ENCODE measurements at places on chromosomes 4 and X.

- H3K27me3 ChIP-seq, result no peaks in the 10 kb centered on the region
- H3K36me3 ChIP-seq, result peaks cover 26% of the 10 kb centered on the region
- peak overlapping the region; percentile 2 for H3K4me3 ChIP-seq
- H3K4me1 ChIP-seq, result peaks cover 33% of the 10 kb centered on the region
These were observed 15.5 kb downstream of the P2RY8 start for GRCh38 chrX:1521459-1521956.

- no peak overlapping the region for H3K4me3 ChIP-seq
- H3K27ac ChIP-seq, result no peak overlapping the region
- DNase-seq, result no peak
- no peaks in the 10 kb centered on the region for H3K27me3 ChIP-seq
- no peaks in the 10 kb centered on the region for H3K36me3 ChIP-seq
These were observed 126.7 kb downstream of the RBM47 start for GRCh38 chr4:40502934-40503333.

DNA sequence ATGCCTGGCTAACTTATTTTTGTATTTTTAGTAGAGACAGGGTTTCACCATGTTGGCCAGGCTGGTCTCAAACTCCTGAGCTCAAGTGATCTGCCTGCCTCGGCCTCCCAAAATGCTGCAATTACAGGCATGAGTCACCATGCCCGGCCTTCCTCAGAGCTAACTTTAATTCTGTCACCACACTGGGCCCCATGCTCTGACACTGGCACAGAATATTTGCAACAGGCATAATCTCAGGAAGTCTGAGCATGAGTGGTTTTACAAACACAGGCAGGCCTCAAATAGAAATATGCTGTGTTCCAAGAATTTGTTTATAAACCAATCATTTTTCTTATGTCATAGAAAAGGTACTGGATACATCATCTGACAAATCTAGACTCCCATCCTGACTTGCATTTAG is 32.7 kb upstream of the FAM9C start:
- H3K4me3 ChIP-seq, result no peak overlapping the region
- H3K27ac ChIP-seq, result no peak overlapping the region
- H3K4me1 ChIP-seq, result peaks cover 12% of the 10 kb centered on the region
- DNase-seq, result peak; percentile 44
- no peaks in the 10 kb centered on the region for H3K36me3 ChIP-seq
- no peaks in the 10 kb centered on the region for H3K27me3 ChIP-seq

DNA sequence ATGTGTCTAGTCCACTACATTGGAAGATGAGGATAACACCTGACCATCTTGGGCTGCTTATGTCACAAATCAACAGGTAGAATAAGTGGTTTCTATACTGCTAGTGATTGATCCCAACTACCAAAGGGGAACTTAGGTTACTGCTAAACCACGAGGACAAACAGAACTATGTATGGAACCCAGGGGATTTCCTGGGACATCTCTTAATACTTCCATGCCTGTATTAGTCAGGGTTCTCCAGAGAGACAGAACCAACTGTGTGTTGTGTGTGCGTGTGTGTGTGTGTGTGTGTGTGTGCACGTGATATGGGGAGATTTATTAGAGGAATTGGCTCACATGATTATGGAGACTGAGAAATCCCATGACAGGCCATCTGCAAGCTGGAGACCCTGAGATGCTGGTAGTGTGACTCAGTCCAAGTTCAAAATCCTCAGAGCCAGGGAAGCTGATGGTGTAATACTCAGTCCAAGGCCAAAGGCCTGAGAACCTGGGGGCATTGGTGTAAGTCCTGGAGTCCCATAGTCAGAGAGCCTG is 16.2 kb upstream of the AFF1 start:
- peak; percentile 53 for DNase-seq

DNA sequence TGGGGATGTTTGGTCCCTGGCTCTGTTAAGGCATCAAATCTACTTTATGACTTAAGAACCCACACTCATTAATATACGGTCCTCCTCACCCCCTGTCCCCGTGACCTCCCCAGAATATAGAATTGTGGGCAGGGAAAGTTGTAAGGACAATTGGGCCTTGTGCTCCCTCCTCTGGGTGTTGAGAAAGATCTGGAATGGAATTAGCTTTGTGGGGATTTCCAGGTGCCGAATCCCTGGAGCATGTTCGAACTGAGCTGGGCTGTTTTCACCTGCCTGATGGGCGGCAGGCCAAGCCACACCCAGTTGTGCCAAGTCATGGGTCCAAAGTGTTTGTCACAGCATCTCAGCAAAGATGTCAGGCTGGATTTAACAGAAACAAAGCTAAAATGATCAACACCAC is 349.3 kb upstream of the KLF3 start:
- no peaks in the 10 kb centered on the region for H3K36me3 ChIP-seq
- H3K4me1 ChIP-seq, result peaks cover 10% of the 10 kb centered on the region
- DNase-seq, result no peak
- H3K4me3 ChIP-seq, result no peak overlapping the region
- H3K27ac ChIP-seq, result no peak overlapping the region

DNA sequence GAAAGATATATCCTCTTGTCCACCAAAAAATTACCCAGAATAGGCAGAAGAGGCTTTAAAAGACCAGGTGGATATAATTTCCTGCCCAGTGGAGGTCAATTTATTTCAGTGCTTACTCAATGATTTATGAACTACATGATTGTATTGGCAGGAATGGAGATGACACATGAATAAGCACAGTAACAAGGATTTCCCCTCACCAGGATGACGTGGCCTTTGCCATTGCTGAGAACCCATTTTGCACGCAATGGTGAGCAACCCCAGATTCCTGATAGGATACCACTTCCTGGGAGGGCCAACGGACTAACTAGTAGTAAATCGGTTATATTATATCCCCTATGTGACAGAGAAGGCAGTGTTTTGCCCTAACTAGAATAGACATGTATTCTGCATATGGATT is 11.6 kb upstream of the TTC29 start:
- no peaks in the 10 kb centered on the region for H3K36me3 ChIP-seq
- H3K4me1 ChIP-seq, result no peaks in the 10 kb centered on the region
- no peak for DNase-seq

- H3K4me1 ChIP-seq, result no peaks in the 10 kb centered on the region
- no peak overlapping the region for H3K27ac ChIP-seq
- H3K36me3 ChIP-seq, result no peaks in the 10 kb centered on the region
- H3K27me3 ChIP-seq, result no peaks in the 10 kb centered on the region
- DNase-seq, result no peak
- H3K4me3 ChIP-seq, result no peak overlapping the region
These were observed 84.0 kb downstream of the CCSER1 start for GRCh38 chr4:90211174-90211573.

GRCh38 chr4:150591406-150591805 is 9.5 kb downstream of the MAB21L2 start:
- H3K4me3 ChIP-seq, result no peak overlapping the region
- H3K4me1 ChIP-seq, result no peaks in the 10 kb centered on the region
- no peak for DNase-seq
- H3K27ac ChIP-seq, result no peak overlapping the region

- H3K27me3 ChIP-seq, result no peaks in the 10 kb centered on the region
- H3K27ac ChIP-seq, result no peak overlapping the region
- no peak for DNase-seq
- no peaks in the 10 kb centered on the region for H3K36me3 ChIP-seq
- no peaks in the 10 kb centered on the region for H3K4me1 ChIP-seq
- no peak overlapping the region for H3K4me3 ChIP-seq
These were observed 218.9 kb downstream of the PPP3CA start for GRCh38 chr4:101128473-101128872.

DNA sequence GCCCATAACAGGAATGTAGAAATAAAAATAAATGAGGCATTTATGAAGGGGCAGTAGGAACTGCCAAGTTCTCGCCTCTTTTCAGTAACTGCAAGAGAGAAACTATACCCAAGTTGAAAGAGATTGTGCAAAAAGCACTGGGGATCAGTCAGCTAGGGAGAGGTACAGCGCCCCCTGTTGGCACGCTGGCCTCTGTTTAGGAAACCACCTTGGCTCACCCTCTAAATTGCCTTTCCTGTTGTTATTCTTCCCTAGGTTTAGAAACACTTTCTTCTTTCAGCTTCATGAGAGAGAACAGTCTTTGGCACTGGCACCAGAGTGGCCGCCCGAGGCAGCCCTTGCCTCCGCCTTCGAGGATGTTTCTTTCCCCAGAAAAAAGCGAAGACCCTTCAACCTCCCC is 348.5 kb downstream of the MID1IP1 start:
- H3K4me3 ChIP-seq, result no peak overlapping the region
- no peaks in the 10 kb centered on the region for H3K36me3 ChIP-seq
- peak; percentile 42 for DNase-seq
- no peak overlapping the region for H3K27ac ChIP-seq
- H3K27me3 ChIP-seq, result no peaks in the 10 kb centered on the region

GRCh38 chr4:80434238-80434637 is 98.7 kb downstream of the CFAP299 start:
- DNase-seq, result peak; percentile 2
- no peak overlapping the region for H3K4me3 ChIP-seq
- H3K4me1 ChIP-seq, result no peaks in the 10 kb centered on the region
- no peaks in the 10 kb centered on the region for H3K36me3 ChIP-seq

DNA sequence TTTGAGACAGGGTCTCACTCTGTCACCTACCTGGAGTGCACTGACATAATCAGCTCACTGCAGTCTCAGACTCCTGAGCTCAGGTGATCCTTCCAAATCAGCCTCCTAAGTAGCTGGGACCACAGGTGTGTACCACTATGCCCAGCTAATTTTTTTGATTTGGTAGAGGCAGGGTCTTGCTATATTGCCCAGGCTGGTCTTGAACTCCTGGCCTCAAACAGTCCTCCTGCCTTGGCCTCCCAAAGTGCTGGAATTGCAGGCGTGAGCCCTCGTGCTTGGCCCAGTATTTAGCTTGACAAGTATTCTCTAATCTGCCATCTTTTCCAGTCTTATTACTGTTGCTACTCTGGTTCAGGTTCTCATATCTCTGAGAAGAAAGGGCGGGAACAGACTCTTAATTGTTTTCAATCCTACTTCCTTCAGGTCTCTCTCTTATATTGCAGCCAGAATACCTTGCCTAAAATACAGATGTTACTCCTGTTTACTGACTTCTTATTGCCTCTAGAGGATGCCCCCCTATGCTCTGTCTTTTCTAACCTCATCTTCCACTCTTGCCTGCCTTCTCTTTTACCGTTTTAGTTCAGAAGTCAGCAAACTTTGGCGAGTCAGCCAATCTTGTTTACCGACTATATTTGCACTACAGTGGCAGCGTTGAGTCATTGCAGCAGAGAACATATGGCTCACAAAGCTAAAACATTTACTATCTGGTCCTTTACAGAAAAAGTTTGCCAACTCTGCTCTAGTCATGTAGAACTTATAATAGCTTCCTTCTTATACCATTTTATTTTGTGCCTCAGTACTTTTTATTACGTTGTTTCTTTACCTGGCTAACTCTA is 19.0 kb downstream of the MRPL1 start:
- DNase-seq, result no peak
- H3K36me3 ChIP-seq, result peaks cover 53% of the 10 kb centered on the region
- no peak overlapping the region for H3K27ac ChIP-seq
- no peak overlapping the region for H3K4me3 ChIP-seq

GRCh38 chr4:150032541-150032940 is 45.7 kb upstream of the DCLK2 start:
- H3K36me3 ChIP-seq, result no peaks in the 10 kb centered on the region
- no peaks in the 10 kb centered on the region for H3K4me1 ChIP-seq
- no peak for DNase-seq
- no peaks in the 10 kb centered on the region for H3K27me3 ChIP-seq
- H3K4me3 ChIP-seq, result no peak overlapping the region

DNA sequence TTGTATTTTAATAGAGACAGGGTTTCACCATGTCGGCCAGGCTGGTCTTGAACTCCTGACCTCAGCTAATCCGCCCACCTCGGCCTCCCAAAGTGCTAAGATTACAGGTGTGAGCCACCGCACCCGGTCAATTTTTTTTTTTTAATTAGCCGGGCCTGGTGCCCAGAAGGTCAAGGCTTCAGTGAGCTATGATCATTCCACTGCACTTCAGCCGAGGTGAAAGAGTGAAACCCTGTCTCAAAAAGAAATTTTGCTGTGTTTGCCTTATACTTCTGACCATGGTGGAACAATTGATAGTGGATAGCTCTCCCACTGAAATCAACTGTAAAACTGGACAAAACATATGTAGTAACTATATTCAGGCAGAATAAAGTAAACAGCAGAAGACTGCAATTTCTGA is 24.0 kb upstream of the SMIM14 start:
- H3K4me3 ChIP-seq, result no peak overlapping the region
- no peaks in the 10 kb centered on the region for H3K4me1 ChIP-seq
- no peaks in the 10 kb centered on the region for H3K27me3 ChIP-seq
- DNase-seq, result no peak
- H3K36me3 ChIP-seq, result no peaks in the 10 kb centered on the region
- no peak overlapping the region for H3K27ac ChIP-seq

DNA sequence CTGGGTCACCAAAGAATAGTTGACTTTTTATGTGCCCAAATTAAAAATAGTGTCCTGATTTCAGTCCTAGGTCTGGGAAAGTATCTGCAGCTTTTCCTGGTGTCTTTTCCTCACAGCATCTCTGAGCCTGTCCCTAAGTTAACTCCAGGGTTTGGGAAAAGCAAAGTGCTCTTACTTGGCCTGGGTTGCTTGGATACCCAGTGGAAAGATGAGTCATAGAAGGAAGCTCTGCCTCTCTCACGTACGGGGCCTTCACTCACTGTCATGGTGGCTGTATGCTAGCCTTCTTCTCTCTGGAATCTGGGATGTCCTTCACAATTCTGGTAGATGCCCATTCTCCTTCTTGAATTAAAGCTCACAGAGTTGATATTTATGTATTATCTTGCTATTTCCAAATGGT is 607.3 kb downstream of the ANKRD50 start:
- no peak overlapping the region for H3K4me3 ChIP-seq
- no peaks in the 10 kb centered on the region for H3K27me3 ChIP-seq
- no peaks in the 10 kb centered on the region for H3K4me1 ChIP-seq
- no peaks in the 10 kb centered on the region for H3K36me3 ChIP-seq

DNA sequence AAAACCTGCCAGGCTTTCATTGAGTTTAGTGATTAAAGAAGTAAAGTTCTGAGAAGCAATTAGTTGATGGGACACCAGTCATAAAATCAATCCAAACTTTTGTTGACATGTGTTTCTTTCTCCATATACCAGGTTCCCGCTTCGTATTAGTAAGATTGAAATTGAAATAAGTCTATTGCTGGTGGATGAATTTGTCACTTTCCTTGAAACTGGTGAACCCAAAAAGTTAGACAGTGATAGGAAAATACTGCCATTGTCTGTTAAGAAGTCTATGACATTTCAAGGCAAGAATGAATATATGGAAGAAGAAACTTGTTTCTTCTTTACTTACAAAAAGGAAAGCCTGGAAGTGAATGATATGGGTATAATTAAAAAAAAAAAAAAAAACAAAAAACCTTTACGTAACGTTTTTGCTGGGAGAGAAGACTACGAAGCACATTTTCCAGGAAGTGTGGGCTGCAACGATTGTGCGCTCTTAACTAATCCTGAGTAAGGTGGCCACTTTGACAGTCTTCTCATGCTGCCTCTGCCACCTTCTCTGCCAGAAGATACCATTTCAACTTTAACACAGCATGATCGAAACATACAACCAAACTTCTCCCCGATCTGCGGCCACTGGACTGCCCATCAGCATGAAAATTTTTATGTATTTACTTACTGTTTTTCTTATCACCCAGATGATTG is at the start of gene CD40LG:
CD40LG (plus strand) TSS at position 482 of the 684 bp plus-strand sequence; CDS start at position 573, 91 bp downstream.
- no peak within 1 kb of the TSS for H3K4me3 ChIP-seq
- no peaks in the 10 kb centered on the region for H3K4me1 ChIP-seq
- DNase-seq, result peak; percentile 60

Measured in common myeloid progenitor, CD34-positive (primary cell).